ENCODE measurements at places on chromosomes 3 and 15.

DNA sequence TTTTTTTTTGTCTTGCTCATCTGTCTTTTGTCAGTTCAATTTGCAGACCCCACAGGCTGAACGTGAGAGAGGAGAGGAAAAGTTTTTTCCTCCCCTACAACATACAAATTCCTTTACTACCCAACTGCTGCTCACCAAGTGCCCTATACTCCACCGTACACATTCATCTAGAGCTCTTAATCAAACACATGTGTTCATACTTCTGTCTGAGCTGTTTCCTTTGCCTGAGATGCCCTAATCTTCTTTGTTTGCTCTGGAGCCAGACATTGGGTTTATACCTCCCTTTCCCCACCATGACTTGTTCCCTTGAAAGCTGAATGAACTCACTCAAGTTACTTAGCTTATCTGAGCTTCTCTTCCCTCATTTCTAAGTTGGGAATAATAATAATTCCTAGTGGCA, 122.7 kb upstream of the RASGRP1 start:
- no peak for DNase-seq

DNA sequence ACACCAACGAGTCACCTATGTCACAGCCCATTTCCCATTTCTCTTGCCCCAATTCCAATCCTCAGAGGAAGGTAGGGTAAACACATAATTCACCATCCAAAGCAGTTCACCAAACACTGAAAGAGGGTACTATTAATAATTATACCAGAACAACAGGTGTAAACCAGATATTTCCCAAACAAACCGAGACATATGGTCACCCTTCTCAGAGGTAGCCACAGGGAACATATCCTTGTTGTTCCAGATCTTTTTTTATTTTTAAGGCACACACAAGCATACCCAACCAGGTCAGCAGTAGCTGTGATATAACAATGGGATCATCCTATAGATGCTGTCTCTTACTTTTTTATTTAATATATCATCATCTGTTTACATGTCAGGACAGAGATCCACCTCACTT, 24.7 kb downstream of the MAGI1 start:
- DNase-seq, result no peak

- no peak for DNase-seq
These were observed 35.3 kb downstream of the ANXA2 start for GRCh38 chr15:60362321-60363086.

- DNase-seq, result no peak
These were observed 167.6 kb downstream of the PYDC2 start for GRCh38 chr3:191628571-191628970.

DNA sequence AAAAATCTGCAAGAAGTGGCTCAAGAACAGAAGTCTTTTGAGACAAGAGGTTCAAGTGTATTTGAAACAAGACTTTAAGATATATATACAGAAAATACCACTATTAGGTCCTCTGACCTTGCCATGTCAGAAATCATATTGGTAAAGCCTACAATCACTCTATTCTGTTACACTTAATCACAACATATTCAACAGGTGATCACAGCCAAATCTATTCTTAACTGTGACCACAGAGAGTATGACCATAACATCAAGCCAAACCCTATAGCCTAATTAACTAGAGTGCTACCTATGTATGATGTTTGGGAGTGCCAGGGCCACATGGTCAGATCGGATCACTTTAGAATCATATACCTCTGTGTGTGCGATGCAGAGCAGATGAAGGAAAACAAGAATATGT, 2.2 kb downstream of the DNAJC19 start:
- no peak for DNase-seq

All from GDM1 (cell line).